ENCODE measurements at places on chromosomes 5 and 9. TPM values are rescaled to one million over a fixed set of nuclear protein-coding genes. Genes with fewer than 3 reads are reported as not detected.

GMCL2 gene
- not detected for total RNA-seq

IFNA2 gene
- total RNA-seq = not detected

PAPPA gene
- total RNA-seq = 0.09 TPM

LURAP1L gene
- 3.9 TPM for total RNA-seq

BBLN gene
- total RNA-seq = 19.5 TPM

Data from endothelial cell of coronary artery (primary cell).